Inflammatory macrophage (primary cell): ENCODE measurements at places on chromosomes 4 and X.

DNA sequence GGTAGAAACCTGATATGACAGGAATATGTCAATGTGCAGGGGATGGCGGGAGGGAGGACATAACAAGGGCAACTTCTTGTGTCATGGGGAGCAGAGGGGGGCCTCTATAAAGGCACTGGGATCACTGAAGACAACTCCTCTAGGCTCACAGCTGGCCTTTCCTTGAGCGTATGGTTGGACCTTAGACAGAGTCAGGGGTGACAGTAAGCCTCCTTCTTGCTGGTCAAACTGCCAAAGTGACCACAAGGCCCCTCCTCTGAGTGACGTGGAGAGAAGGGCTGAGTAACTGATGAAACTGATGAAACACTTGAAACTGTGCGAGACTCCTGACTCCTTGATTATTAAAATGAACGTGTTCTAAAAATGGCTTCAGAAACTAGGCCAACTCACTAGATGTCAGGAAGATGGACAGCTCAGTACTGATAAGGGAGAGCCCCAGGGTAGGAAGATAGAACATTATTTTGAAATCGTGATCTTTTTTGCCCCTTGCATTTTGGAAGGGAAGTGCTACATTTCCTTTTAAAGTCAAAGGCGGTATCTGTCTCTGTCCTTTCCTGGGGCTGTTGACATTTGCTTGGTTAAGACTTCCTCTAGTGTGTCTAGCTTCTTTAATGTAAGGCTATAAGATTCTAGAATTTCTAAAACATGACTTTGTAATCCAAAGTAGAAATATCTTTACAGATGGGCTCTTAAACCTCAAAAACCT is 1.6 kb downstream of the RAB33A start:
- peak; percentile 66 for DNase-seq

- no peak for DNase-seq
Measured at GRCh38 chr4:80610199-80610598, 274.7 kb downstream of the CFAP299 start.

- DNase-seq = no peak
Measured at GRCh38 chr4:89284020-89284424, 23.6 kb downstream of the GPRIN3 start.

- no peak for DNase-seq
Measured at GRCh38 chr4:185412412-185412811, 13.4 kb downstream of the UFSP2 start.

GRCh38 chr4:166239354-166239753 is 366.3 kb downstream of the TLL1 start:
- DNase-seq = no peak

DNA sequence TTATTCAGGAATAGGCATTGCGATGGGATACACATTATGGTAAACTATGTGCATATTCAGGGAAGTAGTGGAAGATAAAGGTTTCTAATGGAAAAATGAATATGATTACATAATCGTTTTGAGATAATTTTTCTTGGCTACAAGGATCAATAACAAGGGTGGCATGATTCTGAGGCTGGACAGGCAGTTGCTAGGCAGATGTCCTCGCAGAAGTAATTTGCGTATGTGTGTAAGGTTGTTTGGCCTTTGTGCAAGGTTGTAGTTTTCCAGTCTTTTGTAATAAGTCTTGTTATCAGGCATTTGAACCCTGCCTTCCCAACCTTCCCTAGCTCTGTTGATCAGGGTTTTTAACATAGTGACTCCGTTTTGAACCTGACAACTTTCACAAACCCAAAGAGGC is 59.7 kb downstream of the RGS12 start:
- DNase-seq = no peak

GRCh38 chr4:144501231-144501780 is 144.7 kb upstream of the HHIP start:
- DNase-seq = no peak

GRCh38 chrX:125219852-125220251 is 99.8 kb upstream of the TEX13C start:
- no peak for DNase-seq

GRCh38 chr4:15457406-15458201 is 12.1 kb upstream of the CC2D2A start:
- peak; percentile 48 for DNase-seq

DNA sequence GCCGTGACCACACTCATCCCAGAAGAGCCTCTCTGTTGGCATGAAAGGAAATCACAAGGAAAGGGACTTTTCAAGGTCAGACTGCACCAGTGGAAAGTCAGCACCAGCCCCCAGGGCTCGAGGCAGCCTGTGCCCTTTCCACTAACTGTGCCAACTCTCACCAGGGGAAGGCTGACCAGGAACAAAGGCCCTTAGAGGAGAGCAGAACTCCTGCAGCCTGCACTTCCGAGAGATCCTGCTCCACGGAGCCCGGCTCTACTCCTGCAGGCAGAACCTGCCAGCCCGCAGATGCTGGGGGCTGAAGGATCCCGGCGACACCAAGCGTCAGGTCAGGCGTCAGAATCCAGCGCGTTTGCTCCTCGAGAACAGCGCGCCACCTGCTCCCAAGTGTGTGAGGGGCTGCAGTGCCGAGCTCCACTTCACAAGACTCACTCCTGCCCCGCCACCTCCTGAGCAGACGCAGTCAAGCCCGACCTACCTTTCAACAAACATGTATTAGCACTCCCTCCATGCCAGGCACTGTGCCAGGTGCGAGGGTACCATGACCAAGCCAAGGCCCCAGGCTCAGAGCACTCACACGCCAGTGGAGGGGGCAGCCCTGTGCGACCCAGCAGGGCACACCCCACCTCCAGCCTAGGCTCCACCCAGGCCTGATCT is 13.6 kb upstream of the HELT start:
- no peak for DNase-seq

DNA sequence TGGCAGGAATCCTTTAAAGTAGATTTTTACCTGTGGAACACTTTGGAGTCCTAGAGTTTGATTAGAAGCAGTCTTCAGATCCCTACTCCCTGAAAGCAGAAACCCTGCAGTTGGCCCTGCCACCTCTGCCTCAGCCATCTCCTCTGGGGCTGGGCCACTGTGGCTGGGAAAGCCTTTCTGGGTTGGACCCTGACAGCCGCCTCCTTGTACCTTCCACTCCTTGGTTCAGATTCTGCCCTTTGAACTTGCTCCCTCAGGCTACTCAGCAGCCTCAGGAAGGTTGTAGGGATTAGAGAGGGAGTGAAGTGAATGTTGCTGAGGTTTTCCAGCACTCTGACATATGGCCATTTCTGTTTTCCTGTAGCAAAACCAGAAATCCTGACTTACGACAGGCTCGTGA is 65.5 kb downstream of the KIT start:
- DNase-seq = no peak

GRCh38 chrX:155263854-155264628 is at the start of gene RAB39B:
Gene RAB39B, minus strand, starts transcription at chrX:155264491. Its CDS starts 203 bp downstream, at chrX:155264288.
- peak; percentile 58 for DNase-seq

DNA sequence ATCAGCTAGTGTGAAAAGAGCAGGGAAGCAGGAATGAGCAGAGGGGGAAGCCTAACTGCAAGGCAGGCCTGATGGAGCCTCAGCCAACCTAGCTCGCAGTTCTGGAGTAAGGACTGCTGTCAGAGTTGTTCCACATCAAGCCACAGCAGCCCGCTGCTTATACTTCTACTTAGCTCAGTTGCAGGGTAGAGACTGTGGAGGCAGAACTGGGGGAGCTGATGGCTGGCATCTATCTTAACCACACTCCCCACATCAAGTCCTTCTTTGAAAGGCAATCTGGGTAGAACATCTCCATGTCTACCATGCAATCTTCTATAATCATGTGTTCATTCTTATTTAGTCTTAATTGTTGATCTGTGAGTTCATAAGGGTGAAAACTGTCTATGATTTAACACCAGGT is 46.1 kb downstream of the DDX60 start:
- DNase-seq = no peak

GRCh38 chrX:39822133-39822748 is 275.5 kb downstream of the BCOR start:
- no peak for DNase-seq

- no peak for DNase-seq
Measured at GRCh38 chrX:150763810-150764209, 70.6 kb downstream of the MTMR1 start.

DNA sequence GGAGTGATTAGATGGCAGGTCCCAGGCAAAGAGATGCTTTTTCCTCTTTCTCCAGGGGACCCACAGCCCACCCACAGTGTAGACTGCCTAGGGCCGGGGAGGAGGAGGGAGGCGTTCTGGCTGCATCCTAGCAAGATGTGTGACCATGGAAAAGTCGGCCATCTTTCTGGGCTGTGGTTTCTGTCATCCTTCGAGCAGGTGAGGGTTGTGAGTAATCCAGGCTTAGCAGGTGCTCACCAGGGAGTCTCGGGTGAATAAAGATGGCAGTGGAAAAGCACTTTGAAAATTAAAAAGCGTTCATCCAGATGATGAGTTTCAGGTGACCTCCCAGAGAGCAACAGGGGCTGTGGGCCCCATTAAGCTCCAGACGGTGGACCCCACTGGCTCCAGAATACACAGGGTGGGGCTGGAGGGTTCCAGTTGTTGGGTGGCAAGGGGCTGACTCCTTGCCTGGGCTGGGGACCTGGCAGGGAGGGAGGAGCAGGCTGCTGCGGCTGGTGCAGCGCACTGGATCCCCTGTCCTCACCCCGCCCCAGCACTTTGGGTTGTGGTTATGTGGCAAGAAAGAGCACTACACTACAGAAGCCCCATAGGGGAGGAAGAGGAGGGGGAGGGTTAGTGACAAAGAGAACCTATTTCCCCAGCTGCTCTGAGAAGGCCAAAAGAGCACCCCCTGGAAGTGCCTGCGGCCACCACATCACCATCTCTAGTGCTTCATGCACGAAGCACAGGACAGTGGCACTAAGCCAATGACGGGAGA is 23.7 kb downstream of the ELF4 start:
- peak; percentile 58 for DNase-seq

GRCh38 chr4:27101126-27101525 is 240.5 kb downstream of the STIM2 start:
- DNase-seq = no peak

DNA sequence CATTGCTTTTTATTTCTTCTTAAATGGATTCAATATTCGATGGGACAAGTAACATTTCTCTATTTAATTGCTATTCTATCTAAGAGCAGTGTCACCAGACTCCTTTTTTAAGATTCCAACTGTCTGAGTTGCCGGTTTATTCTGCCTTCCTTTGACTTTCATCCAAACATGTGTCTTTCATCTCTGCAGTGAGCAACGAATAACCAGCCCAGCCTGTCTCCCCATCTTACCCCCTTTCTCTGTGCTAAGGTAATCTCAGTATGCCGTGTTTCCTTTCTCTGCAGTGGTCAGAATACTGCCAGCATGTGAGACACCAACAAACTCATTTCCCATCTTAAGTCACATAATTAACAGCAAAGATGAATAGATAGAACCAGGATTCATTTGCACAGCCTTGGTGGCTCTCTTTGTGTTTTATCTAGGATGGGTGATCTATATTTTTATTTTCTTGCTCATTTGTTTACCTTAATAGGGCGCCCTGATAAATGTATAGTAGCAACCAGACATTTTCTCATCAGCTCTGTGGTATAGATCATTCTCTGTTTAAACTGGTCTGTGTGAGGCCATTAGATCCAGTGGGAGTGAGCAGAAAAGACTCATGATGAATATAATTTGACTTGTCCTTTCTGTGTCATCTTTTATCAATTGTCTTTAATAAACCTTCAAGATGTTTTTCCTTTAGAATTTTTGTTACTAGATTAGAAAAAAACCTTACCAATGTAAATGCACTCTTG is 394.8 kb upstream of the IGFBP7 start:
- no peak for DNase-seq

DNA sequence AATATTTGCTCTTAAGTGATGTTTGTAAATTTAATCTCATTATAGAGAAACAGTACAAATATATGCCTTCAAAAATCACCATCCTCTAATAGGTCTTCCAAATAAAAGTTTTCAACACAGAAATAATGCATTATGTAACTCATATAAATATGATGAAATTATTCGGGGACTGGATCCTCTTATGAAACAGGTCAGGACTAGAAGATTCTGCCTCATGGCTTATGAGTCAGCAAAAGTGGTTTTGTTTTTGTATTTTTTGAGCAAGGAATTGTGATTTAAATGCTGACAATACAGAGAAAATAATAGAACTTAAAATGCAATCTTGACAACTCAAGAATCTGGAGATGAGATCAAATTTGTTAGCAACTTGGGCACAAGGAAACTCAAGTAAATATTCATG is 179.7 kb upstream of the NDP start:
- DNase-seq = peak; percentile 87

GRCh38 chrX:125475482-125475881 is 155.8 kb downstream of the TEX13C start:
- DNase-seq = no peak

DNA sequence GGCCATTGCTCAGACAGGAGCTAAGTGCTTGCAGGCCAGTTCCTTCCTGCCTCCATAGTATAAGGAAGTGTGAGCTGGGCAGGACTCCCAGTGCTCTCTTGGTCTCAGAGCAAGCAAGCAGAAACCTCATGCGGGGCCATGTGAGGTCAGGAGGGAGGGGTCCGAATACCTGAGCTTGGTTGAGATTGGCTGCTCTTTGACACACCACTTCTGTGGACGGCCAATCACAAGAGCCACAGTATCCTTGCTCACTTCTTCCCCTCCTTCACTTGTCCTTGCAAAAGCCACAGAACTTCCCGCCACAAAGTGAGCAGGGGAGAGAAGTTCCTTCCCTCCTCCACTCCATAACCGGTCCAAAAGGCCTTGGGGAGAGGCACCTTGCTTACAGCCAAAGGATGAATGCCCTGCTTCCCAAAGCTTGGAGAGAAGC is 56.7 kb downstream of the PRPS1 start:
- DNase-seq = peak; percentile 68

- DNase-seq = no peak
Measured at GRCh38 chr4:52619591-52619931, 39.5 kb downstream of the USP46 start.

DNA sequence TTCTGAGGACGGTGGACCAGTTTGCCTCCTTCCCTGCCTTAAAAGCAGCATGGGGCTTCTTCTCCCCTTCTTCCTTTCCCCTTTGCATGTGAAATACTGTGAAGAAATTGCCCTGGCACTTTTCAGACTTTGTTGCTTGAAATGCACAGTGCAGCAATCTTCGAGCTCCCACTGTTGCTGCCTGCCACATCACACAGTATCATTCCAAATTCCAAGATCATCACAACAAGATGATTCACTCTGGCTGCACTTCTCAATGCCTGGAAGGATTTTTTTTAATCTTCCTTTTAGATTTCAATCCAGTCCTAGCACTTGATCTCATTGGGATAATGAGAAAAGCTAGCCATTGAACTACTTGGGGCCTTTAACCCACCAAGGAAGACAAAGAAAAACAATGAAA is 255.3 kb downstream of the RAPGEF2 start:
- no peak for DNase-seq

DNA sequence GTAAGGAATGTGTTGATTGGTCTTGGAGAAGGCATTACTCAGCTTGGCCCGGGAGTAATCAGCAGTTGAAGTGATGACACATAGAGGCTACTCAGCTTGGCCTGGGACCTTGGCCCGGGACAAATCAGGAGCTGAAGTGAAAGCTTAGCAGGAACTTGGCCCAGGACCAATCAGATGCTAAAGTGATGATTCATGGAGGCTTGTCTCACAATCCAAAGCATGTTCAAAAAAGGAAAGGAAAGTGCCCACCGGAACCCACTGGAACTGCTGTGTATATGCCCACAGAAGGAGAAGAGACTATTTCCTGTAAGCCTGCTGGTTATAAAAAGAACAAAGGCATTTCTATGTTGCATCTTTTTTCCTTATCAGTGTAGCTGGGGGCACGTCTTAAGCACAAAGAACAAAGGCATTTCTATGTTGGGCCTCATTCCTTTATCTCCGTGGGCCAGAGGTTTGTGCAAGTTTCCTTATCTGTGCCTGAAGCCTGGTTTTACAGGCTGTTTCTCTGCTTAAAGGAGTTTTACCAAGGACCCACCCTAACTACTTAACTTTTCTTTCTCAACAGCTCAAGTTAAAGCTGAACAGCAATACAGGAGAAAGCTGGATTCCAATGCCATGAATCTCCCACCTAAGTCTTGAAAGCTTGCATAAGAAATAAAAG is 1176.7 kb downstream of the NLGN4X start:
- DNase-seq = peak; percentile 32
